NCI-H774 (cell line): ENCODE measurements at places on chromosomes 5 and 9.
A peak's percentile ranks its signal among the peaks of the same experiment; 100 is the strongest.

DNA sequence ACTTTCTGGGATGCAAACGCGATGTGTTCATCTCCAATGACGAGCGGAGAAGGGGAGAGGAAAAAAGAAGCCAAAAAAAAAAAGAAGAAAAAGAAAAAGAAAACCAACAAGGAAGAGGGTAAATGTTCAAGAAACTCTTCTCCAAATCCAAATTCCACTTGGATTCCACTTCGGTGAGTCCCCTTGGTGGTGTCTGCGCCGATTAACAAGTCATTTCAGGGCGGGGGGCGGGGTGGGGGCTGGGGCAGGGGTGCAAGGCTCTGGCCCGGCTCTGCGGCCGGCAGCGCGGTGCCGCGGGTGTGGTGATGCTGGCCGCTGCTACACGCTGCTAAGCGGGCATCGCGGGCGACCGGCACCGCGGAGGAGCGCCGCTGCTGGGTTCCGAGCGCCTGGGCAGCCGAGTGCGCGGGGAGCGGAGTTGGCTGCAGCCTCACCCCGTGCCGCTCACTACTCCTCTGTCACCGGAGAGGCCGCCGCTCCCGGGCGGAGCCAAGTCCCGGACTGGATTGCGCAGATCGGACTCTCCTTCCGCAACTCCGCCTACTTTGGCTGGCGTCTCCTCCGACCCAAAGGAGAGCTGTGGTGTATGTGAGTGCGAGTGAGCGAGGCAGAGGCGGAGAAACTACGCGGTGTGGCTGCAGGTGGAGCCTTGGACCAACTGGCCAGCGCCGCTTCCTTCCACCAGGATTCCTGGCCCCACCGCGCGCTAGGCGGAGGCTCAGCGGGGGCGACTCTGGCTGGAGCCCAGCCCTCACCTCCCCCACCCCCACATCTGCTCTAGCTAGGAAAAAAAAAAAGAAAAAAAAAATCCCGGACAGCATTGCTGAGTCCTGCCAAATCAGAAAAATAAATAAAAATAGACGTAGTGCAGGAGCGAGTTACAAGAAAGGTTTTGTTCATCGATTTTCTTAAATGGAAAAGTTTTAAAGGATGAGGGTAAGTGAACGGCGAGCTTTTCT, at the start of gene SEMA6A:
Gene SEMA6A (minus strand): TSS at position 457 of the 959 bp plus-strand sequence. CDS start 69,879 bp downstream, outside the sequence.
- peak; percentile 84 for DNase-seq

DNA sequence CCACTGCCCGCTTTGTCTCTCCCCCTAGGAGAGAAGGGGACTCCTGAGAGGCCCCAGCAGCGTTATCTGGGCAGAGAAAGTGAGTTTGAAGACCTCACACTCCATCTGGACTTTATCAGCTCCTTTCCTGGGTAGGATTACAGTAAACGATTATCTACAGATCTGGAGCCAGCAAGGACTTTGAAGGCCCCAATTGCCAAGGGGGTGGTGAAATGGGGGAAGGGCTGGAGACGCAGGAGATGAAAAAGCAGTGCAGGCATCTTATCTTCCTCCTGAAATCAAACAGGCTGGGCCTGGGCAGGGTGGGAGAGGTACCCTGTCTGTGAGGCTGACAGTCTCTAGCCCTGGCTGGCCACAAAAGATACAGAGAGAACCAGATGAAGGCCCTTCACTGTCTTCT, 105.8 kb upstream of the MSX2 start:
- DNase-seq: no peak

DNA sequence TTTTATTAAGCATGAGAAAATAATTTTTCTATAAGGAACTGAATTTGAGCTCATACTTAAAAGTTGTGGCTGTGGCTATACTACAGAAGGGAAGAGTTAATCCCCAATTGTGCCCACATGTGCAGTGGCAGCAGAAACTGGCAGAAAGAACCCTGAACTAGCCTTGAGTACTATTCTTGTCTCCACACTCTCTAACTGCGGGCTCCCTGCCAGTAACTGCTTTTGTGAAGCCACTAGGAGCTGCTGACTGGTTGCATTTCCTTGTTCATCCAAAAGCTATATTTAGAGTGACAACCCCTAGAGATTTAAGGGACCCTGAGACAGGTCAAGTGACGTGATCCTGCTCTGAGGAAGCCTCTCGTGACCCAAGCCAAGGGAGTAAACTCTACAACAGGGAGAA, 238.6 kb downstream of the ELAVL2 start:
- DNase-seq: no peak

GRCh38 chr9:119588874-119589744, 219.9 kb upstream of the BRINP1 start:
- no peak for DNase-seq

DNA sequence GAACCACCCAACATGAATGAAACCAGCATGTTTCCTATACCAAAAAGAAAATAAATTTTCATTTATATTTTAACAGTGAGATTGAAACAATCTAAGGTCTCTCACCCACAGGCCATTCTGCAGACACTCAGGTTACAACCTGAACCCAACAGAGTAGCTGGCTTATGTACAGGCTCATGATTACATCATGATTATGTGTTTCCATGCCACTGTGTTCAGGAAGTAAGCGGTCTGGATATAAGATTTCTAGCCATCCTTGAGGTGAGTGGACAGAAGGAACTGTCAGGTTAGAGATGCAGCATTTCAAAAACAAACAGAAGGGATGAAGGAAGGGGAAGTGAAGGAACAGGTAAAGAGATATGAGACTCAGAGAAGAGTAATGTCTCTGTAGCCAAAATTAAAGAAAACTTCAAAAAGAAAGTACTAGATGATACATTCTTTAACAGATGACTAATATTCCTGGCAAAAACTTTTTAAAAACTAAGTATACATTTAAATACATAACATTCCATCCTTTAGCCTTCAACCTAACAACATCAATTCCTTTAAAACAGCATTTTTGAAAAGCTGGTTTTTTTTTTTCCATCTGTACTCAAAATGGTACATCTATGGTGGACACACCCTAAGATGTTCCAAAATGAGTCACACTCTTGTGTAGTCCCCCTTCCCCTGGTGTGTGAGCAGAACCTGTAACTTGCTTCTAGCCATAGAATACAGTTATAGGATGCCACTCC, 119.8 kb downstream of the LPAR1 start:
- DNase-seq: no peak

DNA sequence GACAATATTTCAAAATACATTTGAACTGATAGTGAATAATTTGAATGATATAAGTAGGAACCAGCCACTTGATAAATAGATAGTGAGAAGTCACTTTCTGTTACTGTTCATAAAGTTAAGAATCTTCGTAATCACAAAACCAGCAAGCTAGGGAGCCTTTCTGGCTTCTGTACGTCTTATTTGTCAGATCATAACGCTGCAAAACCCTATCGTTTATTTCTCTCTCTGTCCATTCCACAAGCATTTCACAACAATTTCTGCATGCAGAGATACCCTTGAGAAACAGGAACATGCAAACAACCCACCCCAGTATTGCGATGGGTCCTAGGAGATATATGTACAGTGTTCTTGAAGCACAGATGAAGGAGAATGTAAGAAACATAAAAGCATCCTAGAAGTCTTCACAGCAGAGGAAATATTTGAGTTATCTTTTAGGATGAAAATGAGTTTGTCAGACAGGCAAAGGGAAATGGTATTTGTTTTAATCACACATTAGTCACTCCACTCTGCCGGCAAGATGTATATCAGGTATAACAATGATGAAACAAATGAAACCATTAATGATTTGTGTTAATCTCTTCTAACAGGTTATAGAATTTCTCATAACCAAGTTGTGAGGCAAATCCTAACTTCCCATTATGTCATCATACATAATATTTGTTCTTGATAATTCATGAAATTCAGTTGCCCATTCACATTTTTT, 668.7 kb upstream of the FTMT start:
- no peak for DNase-seq

DNA sequence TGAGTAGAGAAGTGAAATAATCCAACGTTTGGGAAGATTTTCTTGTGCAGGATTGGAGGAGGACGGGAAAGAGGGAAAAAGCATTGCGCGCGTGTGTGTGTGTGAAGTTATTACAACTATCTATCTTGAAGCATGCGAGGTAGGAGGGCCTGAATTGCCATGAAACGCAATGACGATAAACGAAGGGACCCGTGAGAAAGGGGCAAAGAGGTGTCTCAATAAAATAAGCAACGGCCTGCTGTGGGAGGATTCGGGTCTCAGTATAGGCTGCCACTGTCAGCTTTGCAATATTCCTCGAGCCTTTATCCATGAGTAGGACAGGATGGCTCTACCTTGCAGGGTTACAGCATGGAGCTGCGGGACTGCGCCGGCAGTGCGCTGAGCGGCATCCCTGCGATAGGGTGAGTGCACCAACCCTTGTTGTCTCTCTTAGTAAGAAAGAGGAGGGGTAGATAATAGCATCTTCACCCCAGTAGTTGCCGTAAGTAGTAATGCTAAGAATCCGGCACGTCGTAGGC, 631 bp upstream of the RCL1 start:
- no peak for DNase-seq

- no peak for DNase-seq
Observed at GRCh38 chr9:99348289-99348688, 126.2 kb downstream of the SEC61B start.

GRCh38 chr9:134065612-134066419, 2.0 kb downstream of the BRD3 start:
- DNase-seq: peak; percentile 24

GRCh38 chr5:5181650-5182324, 41.7 kb downstream of the ADAMTS16 start:
- DNase-seq: no peak

DNA sequence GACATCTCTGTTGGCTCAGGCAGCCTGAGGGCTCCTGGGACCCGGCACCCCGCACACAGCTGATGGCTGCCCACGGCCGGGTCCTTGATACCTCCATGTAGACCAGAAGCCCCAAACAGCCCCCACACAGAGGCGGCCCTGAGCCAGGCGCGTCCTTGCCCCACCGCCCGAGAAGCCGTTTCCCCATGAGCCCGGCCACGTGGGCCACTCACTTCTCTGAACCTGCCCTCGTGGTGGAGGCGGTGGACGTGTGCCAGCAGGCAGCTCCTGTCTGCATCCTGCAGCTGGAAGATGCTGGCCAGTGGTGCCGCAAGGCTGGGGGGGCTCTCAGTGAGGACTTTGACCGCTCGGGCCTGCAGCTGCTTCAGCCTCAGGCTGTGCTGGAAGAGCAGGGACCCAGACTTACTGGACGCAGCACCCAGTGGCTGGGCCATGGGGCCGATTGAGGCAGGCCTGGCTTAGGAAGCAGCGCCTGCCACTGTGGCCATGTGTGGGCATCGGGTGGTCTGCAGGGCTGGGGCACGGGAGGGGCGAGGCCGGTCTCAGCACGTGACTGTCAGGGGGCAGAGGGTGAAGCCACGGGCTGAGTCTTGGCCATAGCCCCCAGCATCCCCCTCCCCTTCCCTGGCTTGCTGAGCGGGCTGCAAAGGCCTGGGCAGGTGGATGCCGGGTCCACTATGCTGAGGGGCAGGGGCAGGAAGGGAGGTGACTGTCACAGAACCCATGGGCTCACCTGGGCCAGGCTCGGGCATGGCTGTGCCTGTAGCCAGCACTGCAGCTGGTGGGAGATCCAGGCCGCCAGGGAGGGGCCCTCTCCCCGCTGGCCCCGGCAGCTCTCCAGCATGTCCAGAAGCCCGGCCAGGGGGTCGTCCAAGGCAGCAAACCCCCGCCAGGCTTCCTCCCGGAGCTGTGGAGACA, 50.0 kb downstream of the EXD3 start:
- no peak for DNase-seq
